NCI-H1930 (cell line): ENCODE measurements at places on chromosomes 16 and 17.

DNA sequence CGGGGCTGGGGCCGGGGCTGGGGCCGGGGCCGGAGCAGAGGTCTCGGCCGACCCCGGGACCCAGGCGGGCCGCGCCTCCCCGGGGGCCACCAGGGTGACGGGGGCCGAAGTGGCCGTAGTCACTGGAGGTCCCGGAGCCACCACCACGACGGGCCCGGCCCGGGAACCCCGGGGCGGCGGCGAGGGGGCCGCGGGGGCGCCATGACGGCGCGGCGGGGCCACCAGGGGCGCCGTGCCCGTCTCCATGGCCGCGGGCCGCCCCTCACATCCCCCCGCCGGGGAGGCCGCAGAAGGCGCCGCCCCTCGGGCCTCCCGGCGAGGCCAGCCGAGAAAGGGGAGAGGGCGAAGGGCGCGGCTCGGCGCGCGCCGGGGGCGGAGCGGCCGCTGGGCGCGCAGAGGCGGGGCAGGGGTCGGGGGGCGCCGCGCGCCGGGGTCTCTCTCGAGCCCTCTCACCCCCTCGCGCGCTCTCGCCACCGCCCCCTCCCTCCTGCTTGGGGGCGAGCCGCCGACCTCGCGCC is 297 bp downstream of the TBC1D10B start:
- DNase-seq = no peak

- no peak for DNase-seq
Observed at GRCh38 chr16:53775106-53775820, 71.3 kb downstream of the FTO start.

DNA sequence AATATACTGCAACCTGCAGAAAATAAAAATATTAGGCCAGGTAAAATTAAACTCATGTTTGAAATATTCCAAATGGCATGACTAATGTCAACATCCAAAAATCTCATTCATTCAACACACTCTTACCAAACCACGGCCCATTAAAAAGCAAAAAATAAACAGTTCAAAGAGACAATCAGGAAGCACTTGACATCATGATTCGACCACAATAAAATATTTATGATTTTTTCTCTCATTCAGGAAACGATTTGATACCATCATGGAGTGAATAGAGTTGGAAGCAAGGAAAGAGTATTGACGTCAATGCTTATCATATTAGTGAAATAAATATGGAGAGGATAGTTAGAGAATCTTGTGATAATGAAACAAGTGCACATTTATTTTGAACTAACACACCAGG is 354.1 kb downstream of the KCNJ2 start:
- DNase-seq = no peak

GRCh38 chr17:59863616-59864015 is 29.1 kb downstream of the TUBD1 start:
- DNase-seq = no peak

- DNase-seq = no peak
Observed at GRCh38 chr17:31093866-31094599, 744 bp upstream of the NF1 start.

GRCh38 chr16:48559462-48560211 is 50.3 kb downstream of the N4BP1 start:
- DNase-seq = no peak

GRCh38 chr17:45841883-45842525 is 2.7 kb upstream of the SPPL2C start:
- DNase-seq = no peak

DNA sequence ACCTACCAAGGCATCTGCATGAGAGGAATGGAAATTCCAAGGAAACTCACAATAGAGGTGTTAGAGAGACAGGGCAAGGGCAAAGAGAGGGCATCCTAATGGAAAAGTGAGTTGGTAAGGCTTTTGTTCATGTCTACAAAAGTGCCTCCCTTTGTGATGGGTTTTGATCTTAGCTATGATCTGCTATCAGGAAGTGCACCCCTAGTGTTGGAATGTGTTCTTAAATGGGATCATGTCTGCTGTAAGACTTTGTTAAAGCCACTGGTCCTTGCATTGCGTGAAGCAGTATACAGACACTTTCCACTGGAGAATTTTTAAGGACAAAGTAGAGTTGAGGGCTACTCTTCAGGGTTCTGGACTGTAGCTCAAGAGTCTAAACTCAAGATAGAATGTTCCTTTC is 92.0 kb downstream of the MAP2K6 start:
- DNase-seq = no peak

GRCh38 chr16:85252014-85252413 is 139.7 kb upstream of the CIBAR2 start:
- DNase-seq = no peak

GRCh38 chr17:66746736-66747135 is 88.2 kb upstream of the CACNG5 start:
- no peak for DNase-seq

- DNase-seq = no peak
Observed at GRCh38 chr16:49414671-49415070, 41.1 kb downstream of the C16orf78 start.
